ENCODE measurements at places on chromosomes 7 and 10. TPM values are rescaled to one million over a fixed set of nuclear protein-coding genes. Genes with fewer than 3 reads are reported as not detected.

KCP gene
- total RNA-seq, result not detected

FAM25A gene
- total RNA-seq, result not detected

TMEM176A gene
- total RNA-seq, result 7.7 TPM

SPAG6 gene
- 0.29 TPM for total RNA-seq

TLX1 gene
- not detected for total RNA-seq

DNA sequence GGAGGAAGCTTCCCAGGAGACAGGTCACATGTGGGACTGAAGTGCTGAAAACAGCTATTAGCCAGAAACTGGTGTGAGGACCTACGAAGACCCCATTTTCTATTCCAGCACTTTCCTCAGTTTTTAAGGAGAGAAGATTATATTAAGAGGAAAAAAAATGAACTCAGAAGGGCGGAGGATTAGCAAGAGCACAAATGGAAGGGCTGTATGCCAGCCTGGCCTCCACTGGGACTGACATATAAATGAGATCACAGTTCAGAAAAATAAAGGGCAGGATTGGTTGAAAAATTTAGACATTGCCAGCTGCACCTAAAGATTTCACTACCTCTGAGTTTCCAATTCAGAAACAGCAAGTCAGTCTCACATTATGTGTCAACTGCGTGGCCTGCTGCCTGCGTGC, 53.0 kb downstream of the GSDME start:
- DNase-seq, result no peak

GRCh38 chr10:78313636-78314035, 280.0 kb downstream of the RPS24 start:
- peak; percentile 7 for DNase-seq

- no peak for DNase-seq
Measured at GRCh38 chr7:126843336-126843735, 409.4 kb downstream of the GRM8 start.

GRCh38 chr7:122885583-122886356, 490 bp downstream of the CADPS2 start:
- DNase-seq, result peak; percentile 41

DNA sequence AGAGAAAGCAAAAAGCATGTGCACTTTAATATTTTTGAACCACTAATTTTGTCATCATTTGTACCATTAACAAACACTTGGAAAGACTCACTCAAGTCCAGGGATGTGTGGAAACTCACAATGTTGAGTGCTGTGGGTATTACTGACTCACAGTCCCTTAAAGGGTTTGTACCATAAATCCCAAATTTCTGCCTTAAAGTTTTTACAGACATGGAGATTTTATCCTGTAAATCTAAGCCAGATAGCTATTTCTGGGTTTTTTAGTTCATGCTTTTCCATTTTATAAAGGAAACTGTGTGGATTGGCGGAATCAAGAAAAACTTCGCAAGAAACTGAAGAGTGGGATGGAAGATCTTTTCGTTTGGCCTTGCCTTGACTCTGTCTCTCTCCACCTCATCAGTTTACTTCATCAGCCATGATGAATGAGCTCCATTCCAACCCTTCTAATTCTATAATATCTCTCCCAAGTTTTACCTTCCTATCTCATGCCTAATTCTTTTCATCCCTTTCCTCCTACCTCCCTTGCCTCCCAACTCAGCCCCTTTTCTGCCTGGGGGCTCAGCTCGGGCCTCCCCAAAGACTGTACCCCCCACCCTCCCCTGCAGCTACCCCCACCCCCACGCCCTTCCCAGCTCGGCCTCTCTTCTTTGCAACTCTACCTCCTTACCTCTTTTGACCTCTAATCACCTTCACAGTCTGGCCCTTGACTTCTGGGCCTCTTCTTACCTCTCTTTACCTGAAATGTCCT, 218.5 kb upstream of the MKLN1 start:
- DNase-seq, result no peak
